H1 (cell line): ENCODE measurements at places on chromosomes 7 and 10. TPM values are rescaled to one million over a fixed set of nuclear protein-coding genes. Genes with fewer than 3 reads are reported as not detected.

The THSD7A gene
- total RNA-seq = 1.2 and 1.6 TPM in 2 replicates

The KCNH2 gene
- total RNA-seq = 7.7 and 8.0 TPM in 2 replicates

The GPR37 gene
- total RNA-seq = 15.5 and 17.4 TPM in 2 replicates

DNA sequence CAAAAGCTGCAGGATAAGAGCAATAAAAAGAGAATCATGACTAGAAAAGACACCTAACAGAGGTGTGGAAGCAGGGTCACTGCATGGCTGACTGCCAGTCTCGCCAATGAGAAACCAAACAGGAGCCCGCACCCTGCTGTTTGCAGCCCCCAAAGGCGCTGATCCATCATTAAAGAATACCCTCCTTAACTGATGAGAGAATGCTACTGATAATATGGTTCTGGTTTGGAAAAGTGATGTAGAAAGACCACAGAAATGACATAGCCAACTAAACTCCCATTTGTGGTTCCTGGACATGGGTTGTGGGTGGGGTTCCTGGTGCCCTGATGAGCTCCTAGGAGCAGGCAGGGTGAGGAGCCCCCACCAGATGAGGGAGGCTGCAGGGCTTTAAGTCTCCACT is 207.4 kb downstream of the TNS3 start:
- no peak for DNase-seq

GRCh38 chr10:114110174-114110972 is 63.6 kb downstream of the CCDC186 start:
- no peak for DNase-seq

DNA sequence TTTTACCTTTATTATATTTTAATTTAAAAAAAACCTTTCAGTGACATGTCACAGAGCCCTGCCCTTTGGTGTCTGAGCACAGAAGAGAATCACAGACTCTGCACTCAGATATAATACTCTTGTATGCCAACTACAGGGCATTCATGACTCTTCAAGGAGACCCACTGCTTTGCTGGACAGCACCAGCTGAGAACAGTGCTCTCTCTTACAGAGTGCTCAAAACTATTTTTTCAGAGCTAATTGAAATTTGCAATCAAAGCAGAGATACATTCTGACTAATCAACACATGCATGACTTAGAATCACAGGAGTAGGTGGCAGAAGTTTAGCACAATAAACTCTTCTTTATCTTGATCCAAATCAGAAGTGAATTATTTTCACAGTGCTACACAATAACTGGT is 99.1 kb downstream of the OSBPL3 start:
- no peak for DNase-seq

DNA sequence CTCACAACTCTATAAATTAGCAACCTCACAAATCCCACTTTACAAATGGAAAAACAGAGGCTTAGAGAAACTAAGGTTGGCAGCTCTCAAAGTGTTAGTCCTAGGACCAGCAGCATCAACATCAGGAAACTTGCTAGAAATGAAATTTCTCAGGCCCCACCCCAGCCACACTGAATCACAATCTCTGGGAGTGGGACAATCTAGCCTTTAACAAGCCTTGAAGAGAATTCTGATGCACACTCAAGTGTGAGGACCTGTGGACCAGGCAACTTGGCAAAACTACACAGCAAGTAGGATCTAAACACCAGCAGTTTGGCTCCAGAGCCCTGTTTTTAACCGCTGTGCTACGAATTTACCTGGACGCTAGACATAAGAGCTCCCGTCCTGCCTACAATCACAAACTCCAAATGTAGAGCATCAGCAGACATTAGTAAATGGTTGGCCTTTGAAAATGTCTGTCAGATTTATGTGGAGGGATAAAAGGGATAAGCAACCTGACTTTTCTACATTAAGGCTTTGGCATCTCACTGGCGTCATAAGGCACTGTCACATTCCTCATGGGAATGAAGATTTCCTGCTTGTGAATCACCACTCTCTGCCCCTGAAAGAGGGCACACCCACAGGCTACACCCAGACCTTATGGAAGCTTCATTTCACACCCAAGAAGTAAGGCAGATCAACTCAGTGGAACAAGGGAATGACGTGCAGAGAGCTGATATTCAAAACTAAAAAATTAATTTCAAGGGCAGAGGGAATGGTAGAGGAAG is 34.5 kb downstream of the PPP1R3C start:
- no peak for DNase-seq

The MYH16 gene
- total RNA-seq = not detected in 2 replicates

The SYCE1 gene
- total RNA-seq = not detected in 2 replicates

- DNase-seq = peak; percentile 62
These were observed 922 bp downstream of the CXCL12 start for GRCh38 chr10:44383749-44384600.

DNA sequence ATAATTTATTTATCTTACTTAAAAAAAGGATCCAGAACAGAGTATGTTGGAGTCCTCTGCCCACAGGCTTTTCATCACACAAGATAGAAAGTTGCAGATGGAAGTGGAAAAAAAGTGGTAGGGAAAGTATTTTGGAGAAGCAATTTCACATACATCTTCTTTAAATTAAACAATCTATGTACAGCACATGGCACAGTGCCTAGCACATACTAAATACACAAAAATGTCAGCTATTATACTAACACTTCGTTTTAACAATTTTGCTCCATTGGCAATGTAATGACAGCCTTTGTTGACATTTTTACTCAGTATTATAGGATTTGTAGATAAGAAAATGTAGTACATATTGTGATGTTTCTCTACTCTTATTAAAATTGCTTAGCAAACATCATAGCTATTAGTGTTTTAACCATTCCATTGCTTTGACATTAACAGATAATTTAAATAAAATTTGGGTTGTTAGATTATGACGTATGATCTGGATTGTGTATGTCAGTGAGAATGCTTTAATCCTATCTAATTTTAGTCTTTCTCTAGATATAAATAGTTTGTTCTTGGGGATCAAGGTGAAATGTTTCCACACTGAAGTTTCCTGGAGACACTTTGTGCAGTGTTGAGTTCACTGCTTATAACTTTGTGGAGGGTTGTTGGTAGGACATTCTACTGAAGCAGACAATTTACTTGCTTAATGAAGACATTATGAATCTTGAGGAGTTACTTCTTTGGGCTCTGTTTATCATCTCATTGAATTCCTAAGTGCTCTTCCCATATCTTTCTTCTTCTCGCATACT is 202.8 kb upstream of the DKK1 start:
- no peak for DNase-seq

DNA sequence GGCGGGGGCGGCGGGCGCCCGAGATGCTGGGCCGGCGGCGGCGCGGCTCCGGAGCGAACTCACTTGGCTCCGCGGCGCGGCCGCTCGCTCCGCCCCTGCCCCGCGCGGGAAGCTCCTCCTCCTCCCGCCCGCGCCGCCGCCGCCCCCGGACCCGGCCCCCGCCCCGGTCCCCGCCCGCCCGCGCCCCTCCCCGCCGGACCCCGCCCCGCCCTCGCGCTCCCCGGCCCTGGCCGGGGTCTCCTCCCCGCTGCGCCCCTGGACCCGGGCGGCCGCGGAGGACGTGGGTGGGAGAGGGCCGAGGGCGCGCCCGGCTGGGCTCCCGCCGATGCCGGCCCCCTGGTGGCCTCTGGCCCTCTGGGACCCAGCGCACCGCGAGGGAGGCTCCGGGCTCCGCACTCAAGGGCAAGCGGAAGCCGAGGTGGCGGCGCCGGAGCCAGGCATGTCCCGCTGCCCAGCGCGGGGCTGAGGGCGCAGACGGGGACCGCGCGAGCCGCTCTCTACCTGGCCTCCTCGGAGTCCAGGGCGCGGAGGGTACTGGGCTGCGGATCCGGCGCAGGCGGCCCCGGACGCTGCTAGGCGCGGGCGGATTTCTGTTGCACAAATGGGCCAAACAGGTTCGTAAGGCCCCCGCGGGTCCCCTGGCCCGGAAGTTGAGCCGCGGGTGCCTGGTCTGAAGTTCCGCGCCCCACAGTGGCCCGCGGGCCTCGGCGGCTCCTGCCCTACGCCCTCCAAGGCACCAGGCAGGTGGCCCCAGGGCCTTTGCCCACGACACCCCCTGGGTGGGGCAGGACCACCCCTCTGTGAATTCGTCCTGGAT is at the start of gene TCERG1L:
Gene TCERG1L (minus strand): TSS at position 61 of the 817 bp plus-strand sequence. CDS start 86 bp downstream, outside the sequence.
- peak; percentile 81 for DNase-seq

DNA sequence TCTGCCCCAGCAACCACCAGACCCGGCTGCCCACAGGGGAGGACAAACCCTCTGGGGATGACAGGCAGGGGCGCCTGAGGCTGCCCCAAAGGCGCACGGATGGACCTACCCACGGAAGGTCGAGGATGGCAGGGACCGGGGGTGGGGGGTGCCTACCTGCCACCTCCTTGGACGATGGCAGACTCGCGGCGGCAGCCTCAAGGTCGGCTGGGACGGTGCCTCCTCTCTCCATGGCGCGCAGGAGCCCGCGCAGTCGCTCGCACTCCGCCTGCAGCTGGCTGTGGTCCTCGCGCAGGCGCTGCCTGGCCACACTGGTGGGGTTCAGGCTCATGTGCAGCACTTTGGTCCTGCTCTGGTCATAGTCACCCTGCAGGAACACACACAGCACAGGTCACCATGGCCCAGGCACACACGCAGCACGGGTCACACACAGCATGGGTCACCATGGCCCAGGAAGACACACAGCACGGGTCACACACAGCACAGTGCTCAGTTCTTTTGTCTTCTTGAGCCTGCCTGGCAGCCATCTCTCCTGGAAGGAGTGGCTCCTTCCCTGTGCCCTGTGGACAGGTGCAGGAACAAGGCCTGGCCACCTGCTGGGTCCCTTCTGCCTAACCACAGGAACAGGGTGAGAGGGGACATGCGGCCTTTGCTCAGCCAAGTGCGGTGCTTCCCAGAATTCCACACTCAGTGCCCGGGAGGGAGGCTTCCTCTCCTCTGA is 266.6 kb downstream of the ELFN1 start:
- no peak for DNase-seq

- peak; percentile 42 for DNase-seq
These were observed 155.5 kb downstream of the BUB3 start for GRCh38 chr10:123309731-123310130.

The ERVW-1 gene
- not detected in 2 replicates for total RNA-seq

DNA sequence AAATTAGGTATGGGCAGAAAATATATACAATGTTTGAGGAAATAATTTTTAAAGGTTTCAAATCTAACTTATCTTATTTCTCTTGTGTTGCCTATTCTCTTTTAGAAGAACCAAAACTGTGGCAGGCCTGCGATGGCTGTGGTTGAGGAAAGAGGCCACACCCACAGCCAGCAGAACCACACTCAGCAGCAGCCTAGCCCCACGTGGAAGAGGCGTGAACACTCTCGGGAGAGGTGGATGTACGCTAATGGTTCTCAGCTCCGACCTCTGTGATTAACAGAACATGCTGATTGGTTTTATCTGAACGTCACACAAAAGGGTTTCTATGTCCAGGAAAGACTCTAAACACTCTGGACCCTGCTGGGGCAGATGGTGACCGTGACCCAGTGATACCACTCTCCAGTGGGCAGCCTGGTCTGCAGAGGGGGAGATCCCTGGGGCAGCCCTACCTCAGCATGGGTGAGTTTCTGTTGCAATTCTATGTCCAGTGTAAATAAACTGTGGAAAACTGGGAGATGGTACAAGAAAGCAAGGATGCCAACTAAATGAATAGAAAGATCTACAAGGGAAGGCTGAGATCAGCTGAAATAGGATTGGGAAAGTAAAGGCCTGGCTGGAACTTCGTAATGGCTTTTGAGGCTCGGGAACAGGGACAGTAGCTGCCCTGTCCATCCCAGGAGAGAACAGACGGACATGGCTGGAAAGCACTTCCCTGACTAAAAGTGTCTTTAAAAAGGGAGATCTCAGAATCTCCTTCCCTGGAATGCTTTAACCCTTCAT is 26.6 kb downstream of the DIP2C start:
- DNase-seq = no peak

The FAM25A gene
- not detected in 2 replicates for total RNA-seq

GRCh38 chr7:50121286-50121685 is 28.2 kb upstream of the ZPBP start:
- no peak for DNase-seq

DNA sequence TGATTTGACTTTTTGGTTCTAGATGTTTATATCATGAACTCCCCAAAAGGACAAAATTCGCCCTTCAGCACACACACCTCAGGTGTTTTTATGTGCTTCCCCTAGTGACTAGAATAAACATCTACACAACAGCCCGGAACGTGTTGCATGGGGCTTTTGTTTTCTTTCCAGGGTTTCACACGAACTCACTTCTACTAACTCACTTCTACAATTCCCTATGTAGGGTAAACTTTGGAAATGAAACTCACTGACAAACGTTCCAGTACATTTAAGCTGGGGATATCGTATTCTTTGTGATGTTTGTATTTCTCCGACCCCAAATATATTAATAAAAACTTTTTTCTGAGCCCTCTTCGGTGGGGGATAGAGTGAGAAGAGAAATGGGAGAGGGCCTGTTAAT is 1.4 kb downstream of the TRA2A start:
- no peak for DNase-seq

- DNase-seq = no peak
These were observed 79.9 kb downstream of the ZRANB1 start for GRCh38 chr10:125021686-125022344.

GRCh38 chr7:100407285-100408180 is 21.0 kb downstream of the ZCWPW1 start:
- no peak for DNase-seq

GRCh38 chr10:132132421-132132841 is 54.3 kb upstream of the DPYSL4 start:
- no peak for DNase-seq

DNA sequence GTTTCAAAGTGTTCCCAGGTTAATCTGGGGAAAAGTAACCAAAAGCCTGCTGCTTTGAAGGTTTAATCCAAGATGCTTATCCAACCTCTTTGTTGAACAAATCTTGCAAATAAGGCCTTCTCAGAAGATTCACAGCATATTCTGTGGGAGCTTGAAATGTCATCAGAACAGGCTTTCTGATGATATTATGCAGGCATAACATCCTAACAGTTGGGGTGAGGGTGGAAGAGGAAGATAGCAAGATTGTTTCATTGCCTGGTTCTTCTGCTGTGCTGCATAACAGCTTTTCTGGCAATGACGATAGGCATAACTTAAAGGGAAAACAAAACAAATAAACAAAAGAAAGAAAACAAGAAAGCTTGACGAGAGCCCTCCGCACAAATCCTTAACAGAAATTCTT is 217.4 kb downstream of the PHF14 start:
- no peak for DNase-seq

GRCh38 chr7:91517201-91517785 is 253.1 kb downstream of the FZD1 start:
- DNase-seq = no peak

- no peak for DNase-seq
These were observed 92.1 kb downstream of the CYP51A1 start for GRCh38 chr7:92042056-92042737.

DNA sequence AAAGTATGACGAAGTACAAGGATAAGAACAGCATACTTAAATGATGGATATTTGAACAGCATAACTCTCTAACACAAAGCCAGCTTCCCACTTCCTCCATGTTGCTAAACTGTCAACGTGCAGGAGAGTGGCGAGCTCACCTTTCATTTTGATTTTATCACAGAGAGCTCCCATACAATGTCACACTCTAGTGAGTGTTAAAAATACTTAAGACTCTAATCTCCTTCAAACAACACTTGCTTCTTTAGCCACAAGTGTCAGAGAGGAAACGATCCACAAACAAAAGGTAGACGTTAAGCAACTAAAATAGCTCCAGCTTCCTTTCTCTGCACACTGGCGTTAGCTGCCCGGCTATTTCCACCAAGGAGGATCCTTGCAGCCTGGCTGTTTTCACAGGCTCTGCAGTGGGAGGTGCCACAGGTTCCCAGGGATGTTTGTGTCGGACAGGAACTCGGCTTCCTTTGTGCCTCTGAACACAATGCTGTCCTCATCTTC is 194.6 kb downstream of the COBL start:
- DNase-seq = no peak
